ENCODE measurements at places on chromosomes 1 and 21.

DNA sequence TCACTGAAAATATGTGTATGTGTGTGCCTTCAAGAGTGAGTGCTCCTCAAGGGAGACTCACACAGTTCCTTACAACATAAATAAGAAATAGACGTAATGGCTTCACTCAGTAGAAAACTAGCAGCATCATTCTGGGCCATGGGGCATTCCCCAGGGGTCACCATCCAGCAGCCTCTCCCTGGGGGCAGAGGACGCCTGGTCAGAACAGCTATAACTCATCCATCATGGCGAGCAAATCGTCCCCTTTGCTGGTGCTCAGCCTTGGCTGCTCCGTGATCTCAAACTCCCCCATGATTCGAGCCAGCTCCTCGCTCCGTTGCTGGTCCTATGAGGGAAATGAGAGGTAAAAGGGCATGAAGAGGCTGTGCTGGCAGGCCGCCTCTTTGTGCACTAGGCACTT is 20.2 kb upstream of the LSM10 start:
- no peak for DNase-seq

- DNase-seq: peak; percentile 54
These were observed 44.9 kb downstream of the ACOT7 start for GRCh38 chr1:6348511-6349191.

GRCh38 chr21:36419996-36420395 is 34.8 kb downstream of the CHAF1B start:
- peak; percentile 13 for DNase-seq

DNA sequence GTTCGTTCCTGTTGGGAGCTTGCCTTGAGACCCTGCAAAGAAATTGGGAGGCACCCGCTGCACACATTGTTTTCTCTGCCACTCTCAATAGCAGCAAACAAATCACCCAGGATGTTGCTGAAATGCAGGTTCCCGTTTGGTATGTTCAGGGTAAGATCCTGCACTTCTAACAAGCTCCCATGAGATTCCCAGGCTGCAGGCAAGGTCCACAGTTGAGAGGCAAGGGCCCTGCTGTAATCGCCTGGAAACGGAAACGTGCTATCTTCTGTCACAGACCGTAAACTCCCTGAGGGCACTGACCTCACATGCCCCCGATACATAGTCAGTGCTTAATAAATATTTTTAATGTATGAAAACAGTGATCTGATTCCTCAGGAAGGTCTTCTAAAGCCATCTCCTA is 37.8 kb downstream of the XCL1 start:
- DNase-seq: no peak

GRCh38 chr1:53069663-53070327 is 7.8 kb downstream of the PODN start:
- DNase-seq: no peak

DNA sequence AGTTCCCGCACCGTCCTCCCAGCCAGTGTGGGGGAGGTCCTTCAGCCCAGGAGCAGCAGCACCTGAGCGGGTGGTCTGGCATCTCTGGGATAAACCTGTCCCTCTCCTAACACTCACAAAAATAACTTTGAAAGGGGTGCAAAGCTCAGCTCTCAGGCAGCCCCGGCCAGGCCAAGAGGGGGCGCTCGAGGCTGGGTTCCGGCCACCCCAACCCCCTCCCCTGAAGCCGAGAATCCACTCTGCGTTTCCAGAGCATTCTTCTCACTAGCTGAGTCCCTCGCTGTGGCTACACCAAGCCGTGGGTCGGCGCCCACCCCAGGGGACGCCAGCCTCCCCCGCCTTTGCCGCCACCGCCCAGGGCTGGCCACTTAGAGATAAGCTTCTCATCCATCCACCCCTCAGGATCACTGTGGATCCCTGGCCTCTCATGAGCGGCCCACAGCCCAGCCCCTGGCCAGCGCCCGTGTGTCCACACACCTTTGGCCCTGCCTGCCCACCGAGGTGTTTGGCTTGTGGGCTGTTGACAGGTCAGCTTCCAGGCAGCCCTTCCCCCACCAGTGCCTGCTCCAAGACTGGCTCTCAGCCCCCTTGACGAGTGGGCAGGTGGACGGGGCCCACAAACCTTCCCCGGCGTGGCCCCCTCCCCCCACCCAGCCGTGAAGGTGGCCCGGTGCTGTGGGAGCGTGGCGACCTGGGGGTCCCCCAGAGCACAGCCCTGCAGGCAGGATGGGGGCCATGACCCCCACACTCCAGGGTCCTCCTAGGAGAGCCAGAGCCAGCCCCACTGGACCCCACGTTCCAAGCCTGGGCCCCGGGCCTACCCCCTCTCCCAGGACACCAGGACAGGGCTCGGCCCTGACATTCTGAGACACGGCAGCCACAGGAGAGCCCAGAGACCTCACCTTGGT is 1.9 kb downstream of the FTCD start:
- peak; percentile 27 for DNase-seq

DNA sequence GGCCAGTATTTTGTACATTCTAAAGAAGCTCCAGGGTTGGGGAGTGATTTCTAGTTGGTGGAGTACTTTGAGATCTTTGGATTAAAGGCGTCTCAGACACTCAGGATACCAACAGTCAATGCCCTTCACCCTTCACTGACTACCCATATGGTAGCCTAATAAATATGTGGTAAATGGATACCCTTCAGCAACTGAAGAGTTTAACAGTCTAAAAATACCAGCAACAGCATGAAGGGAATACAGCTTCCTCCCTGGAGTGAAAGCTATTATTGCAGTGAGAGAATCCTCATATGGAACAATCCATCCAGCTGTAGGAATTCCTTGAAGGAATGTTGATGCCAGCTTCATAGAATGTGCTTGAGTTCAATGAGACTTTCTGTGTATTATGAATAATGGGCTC is 26.8 kb downstream of the DNAJC11 start:
- DNase-seq: no peak

DNA sequence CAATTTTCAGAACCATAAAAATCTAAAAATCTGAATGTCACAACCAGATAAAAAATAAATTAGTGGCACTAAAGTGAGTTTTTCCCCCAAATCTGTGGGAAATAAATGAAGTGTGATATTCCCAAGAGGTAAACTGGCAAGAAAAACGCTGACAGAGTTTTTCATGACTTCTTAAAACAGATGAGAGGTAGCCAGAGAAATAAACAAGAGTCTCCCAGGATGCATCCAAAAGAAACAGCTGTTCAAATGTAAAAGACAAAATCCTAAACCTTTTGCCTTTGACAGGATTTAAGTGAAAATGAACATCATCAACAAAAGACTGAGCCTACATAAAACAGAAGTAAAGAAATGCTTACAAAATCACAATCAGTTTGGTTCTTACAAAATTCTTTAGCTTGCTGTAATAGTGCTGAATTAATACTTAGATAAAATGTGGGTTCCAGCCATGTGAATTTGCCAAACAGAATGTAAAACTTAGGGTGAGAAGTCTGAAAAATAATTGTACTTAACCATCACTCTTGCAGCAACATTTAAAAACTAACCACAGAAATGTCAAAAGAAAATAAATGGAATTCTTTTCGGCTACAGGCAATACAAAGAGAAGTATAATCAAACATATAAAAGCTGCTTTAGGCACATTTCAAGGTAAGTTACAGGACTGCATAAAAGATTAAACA is 133.6 kb downstream of the EIF4G3 start:
- no peak for DNase-seq

GRCh38 chr1:16145662-16146278 is 10.1 kb downstream of the EPHA2 start:
- no peak for DNase-seq

GRCh38 chr1:53553734-53554509 is 94.7 kb downstream of the DMRTB1 start:
- no peak for DNase-seq

GRCh38 chr1:182493063-182493462 is 43.1 kb downstream of the RGSL1 start:
- DNase-seq: no peak

GRCh38 chr1:17839641-17840196 is 84.6 kb downstream of the ACTL8 start:
- no peak for DNase-seq

- DNase-seq: no peak
These were observed 187.5 kb downstream of the LMX1A start for GRCh38 chr1:165169028-165169427.

DNA sequence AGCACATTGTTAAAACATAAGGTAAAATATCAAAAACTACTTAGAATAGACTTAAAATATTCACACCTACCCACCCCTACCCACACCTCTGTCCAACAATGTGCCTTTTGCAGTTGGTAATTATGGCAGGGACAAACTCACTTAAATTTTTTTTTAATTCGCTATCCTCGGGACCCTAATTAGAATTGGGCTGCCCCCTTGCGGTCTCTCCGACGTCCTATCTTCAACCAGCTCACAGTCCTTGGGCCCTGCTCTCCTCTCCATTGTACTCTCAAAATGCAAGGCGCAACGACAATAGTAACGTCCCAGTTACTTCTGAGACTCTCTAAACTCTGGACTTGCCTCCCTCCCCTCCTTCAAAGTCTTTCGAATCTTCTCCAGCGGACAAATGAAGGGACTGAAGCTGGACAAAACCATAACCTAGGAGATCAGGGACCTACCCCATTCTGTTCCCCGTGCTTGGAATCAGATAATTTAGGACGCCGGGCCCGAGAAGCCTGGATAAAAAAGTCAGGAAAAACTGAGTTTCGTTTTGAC is 1.1 kb upstream of the CIART start:
- peak; percentile 29 for DNase-seq

GRCh38 chr1:181646710-181647109 is 163.4 kb downstream of the CACNA1E start:
- DNase-seq: no peak

DNA sequence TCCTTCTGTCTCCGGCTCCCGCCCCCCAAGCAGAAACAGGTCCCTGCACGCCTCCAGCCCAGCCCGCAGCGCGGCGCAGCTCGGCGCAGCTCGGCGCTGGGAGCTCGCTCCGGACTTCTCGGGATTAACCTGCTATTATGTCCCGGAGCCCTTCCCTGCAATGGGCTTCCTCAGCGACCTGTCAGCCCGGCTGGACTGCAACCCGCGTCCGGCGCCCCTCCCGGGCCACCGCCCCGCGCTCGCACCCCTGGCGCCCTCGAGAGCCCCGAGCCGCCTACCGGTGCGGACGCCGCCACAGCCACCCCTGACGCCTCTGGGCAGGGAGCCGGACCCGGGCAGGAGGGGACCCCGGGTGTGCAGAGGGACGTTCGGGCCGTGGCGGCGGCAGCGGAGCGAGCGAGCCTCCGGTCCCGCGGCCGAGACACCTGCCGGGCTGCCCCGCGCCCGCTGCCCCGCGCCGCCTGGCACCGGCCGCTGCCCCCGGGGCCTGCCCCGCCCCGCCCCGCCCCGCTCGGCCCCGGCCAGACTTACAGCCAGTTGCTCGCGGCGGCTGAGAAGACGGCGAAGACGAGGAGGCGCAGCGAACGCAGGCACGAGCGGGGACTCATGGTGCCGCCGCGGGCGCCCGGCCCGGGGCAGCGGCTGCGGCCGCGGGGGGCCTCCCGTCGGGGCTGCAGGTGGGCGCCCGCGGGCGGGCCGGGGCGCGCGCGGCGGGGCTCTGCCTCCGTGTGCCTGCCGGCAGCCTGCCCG is 407 bp downstream of the WNT4 start:
- no peak for DNase-seq

DNA sequence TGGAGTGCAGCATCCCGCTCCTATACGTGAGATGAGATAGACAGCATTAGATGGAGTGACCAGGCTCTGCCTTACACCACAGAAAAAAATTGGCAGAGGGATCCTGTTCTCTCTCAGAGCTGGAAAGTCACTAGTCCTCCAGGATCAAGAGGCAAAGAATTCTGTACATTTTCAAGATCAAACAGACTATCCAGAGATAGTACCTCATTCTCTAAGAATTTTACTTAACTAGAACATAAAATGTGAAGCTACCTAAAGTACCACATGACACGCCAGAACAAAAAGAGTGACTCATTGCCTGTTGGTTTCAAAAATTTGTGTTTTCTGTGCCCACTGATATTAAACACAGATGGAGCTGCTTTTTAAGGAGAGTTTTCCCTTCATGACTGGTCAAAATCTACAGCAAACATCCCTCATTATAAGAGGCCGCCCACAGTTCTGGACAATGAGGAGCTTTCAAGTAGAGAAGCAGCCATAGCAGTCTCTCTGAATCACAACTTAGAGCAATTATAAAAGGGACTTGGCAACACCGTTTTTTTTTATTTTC is 32.3 kb downstream of the CD160 start:
- DNase-seq: no peak

DNA sequence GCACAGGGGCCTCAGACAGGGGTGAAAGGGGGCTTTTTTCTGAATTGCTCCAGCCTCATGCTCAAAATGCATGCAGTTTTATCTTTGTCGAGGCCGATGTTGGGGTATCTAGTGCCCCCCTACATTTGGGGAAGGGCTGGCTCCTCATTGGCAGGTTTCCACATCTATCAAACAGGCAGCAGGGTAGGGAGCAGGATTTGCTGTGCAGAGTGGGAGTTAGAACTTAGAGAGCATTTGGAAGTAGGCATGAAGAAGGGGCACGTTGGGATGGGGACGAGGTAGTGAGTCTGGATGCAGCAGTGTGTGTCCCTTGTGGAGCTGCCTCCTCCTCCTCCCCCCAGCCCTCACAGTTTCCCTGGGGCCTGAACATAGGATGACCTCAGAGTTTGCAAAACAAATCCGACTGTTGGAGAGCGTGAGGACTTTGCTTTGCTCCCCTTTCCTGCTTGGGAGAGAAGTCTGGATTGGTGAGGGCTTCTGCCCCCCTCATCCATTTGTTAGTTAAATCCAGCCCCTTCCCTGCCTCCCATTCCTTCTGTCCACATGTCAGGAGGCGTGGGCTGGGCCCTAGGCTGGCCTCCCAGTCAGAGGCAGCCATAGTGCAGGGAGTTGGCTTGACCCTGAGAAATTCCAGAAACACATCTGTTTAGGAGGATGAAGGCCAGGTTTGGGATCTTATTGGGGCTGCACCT is 36.9 kb upstream of the GPR37L1 start:
- DNase-seq: no peak

- DNase-seq: peak; percentile 31
These were observed 57.5 kb downstream of the BCL9 start for GRCh38 chr1:147598621-147599361.

GRCh38 chr1:3714284-3714741 is 37.9 kb upstream of the CCDC27 start:
- no peak for DNase-seq

- DNase-seq: peak; percentile 38
These were observed 30.0 kb upstream of the RCSD1 start for GRCh38 chr1:167599957-167600581.

- no peak for DNase-seq
These were observed 78.7 kb upstream of the COG2 start for GRCh38 chr1:230563591-230563990.

- no peak for DNase-seq
These were observed 602 bp downstream of the KIAA0319L start for GRCh38 chr1:35556484-35557117.

All from activated T-helper 1 cell treated with anti-CD3 and anti-CD28 coated beads, Interleukin-12 subunit alpha, Interleukin-12 subunit beta, Interleukin-2, Interleukin-4 antibody, amounts not matched to agents 30 ng/mL and 10 ng/mL and 1 ng/mL, durations not matched to agents 14 hours and 24 hours and 36 hours (primary cell).